ENCODE measurements at places on chromosomes 7 and 10.

- DNase-seq, result no peak
Observed at GRCh38 chr10:62760401-62760800, 44.1 kb upstream of the ADO start.

- peak; percentile 68 for DNase-seq
Observed at GRCh38 chr7:30983042-30983913, 19.5 kb downstream of the GHRHR start.

DNA sequence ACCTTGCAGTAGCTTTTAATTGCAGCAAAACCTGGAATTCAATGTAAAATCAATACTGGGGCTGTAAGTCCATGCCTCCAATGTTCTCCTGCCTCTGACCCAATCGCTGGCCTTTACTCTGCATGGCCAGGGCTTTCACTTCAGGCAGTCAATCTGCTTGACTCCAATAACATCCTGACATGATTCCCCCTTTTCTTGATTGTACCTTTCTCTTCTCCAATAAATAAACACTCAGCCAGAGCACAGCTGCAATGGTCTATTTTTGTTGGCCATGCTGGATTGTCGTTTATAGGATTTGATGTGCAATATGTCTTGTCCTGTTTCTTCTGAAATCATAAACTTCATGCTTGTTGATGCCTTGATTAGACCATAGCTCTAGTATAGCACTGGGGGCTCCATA lies 97.8 kb upstream of the COL1A2 start:
- peak; percentile 44 for DNase-seq

- peak; percentile 21 for DNase-seq
Observed at GRCh38 chr7:136133551-136133950, 156.4 kb upstream of the MTPN start.

- DNase-seq, result no peak
Observed at GRCh38 chr7:158252081-158252836, 335.4 kb downstream of the PTPRN2 start.

DNA sequence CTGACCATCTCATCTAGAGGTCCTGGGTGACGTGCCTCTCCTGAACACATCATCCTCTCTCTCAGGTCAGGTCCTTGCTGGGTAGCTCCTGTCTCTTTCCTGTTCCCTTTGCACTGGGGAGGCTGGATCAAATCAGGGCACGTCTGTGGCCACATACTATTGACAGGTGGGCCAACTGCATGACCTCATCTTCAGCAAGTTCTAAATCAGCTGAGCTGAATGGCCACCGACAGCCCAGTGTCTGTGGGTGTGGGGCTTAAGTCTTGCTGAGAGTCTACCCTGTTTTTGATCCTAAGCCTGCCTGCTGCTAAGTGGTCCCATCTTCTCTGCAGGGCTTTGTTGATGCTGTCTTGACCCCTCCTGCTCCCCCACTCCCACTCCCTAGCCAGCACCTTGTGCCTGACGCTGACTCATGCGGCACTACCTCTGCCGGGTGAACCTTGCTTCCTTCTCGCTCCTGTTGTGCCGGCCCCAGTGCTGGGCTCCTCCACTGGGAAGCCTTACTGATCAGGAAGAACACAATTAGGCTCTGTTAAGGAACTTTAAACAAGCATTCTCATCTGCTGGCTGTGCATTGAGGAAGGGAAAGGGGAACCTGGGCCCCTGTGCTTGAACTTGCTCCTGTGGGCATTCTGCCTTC lies 440.4 kb downstream of the PLXNA4 start:
- no peak for DNase-seq

GRCh38 chr7:107286751-107287621 lies 118.2 kb downstream of the HBP1 start:
- DNase-seq, result peak; percentile 13

DNA sequence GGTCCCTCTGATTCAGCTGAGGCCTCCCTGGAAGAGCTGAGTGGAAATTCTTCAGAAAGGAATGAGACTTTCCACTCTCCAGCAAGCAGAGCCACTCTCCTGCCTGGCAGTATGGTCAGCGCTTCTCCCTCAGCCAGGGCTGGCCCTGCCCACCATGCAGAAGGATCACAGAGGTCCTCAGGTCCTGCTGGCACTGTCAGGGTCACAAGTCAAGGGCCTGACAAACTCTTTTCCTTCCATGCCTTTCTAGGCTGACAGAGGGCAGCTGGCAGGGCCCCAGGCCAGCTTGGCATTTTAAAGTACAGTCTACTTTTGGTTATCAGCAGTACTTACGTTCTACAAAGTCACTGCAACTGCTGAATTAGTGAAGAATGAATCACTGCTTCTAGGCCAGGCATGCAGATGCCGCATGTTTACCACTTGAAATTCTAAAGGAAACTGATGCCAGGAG lies 119.3 kb upstream of the FRMD4A start:
- peak; percentile 40 for DNase-seq

- no peak for DNase-seq
Observed at GRCh38 chr7:77415476-77415822, 700 bp downstream of the GSAP start.

DNA sequence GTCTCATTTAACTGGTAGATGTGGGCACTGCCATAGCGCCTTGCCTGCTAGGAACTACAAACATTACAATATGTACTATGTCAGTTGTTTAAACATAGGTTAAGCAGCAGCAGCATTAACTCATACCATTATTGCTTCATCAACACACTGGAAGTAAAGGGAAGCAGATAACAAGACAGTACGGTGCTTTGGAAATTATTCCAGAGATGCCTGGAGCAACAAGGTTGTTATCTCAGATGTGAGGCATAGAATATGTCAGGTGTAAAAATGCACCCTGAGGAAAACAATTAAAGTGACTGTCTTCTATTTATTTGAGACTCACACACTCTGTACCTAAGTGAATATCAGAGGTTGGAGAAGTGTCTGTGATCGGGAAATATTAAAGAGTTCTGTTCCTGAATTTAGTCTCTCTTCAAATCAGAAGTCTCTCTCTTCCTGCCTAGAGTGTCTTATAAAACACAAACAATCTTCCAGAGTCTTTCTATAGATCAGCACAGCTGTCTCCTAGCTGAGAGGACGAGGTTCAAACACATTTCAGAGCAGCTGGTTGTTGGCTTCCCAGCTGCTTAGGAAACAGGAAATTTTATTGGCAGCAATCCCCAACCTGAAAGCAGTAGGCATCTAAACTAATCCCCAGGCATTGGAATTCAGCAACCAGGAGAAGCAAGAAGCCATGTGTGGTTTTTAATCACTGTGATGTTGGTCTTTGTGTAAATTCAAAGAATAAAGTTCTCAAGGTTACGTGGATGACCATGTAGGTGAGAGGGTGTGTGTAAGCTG lies 994.4 kb upstream of the LRRTM3 start:
- DNase-seq, result no peak

- DNase-seq, result no peak
Observed at GRCh38 chr7:11153694-11154093, 180.0 kb downstream of the PHF14 start.

DNA sequence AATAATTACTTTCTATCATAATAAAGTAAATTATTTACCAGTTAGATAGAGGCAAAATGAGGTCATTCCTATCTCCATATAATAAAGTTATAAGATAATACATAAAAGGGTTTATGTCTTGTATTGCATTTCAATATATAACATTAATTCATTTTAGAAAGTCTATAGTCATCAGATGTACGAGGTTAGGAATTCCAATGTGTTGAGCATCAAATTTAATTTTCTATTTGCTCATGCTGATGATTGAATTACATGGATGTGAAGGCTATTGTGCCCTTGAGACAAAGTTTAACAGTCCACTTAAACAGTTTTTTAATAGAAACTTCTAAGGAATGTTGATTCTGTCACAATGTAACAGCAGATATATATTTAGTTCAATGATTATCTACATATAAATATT lies 678.3 kb upstream of the LRRN3 start:
- DNase-seq, result no peak
